ENCODE measurements at places on chromosomes 13 and 19.

- DNase-seq: no peak
Observed at GRCh38 chr13:113162783-113163685, 4.6 kb downstream of the PROZ start.

DNA sequence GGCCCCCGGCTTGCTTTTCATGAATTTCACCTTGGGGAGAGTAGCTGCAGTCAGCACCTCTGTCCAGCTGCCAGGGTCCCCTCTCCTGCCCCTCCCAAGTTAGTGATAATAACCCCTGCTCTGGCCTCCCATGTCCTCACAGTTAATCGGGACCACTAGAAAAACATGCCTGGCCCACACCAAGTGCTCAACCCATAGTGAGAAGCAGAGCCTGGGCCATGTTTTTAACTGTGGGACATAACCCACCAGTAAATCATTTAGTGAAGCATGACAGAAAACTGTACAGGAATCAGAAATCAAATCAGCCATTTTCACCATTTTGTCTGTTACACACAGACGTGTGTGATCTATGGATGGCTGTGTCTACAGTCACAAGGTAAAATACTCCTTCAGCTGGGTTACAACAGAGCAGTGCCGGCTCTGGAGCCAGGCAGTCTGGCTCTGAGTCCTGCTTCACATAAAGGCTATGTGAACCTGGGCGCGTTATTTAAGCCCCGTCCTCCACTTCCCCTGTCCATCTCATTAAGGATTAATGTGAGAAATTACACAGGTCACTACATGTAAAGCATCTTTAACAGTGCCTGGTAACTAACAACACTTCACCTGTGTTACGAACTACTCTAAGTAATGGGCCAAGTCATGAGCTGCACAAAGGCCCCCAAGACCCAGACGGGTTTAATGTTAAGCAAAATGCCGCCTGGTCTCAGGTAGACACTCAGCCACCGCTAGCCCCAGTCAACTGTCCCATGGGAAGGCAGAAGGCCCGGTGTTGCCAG lies 7.6 kb upstream of the ECH1 start:
- no peak for DNase-seq

DNA sequence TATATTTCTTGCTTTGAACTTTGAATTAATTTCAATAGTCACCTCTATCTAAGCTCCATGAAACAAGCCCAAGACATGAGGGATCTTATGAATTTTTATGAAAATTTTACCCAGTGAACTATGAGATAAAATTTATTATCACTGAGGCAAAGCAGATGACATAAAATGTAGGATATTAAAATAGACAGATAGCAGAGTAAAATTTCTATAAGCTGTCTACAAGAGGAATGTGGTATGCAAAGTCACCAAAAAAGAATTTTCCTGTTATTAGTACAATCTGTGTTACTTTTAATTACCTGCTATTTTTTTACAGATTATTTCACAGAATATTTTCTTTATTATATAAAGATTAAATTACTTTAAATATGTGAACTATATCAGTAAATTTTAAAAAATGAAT lies 2312.6 kb downstream of the PCDH9 start:
- no peak for DNase-seq

- DNase-seq: peak; percentile 2
Observed at GRCh38 chr13:46288570-46289259, 77.0 kb downstream of the LRRC63 start.

DNA sequence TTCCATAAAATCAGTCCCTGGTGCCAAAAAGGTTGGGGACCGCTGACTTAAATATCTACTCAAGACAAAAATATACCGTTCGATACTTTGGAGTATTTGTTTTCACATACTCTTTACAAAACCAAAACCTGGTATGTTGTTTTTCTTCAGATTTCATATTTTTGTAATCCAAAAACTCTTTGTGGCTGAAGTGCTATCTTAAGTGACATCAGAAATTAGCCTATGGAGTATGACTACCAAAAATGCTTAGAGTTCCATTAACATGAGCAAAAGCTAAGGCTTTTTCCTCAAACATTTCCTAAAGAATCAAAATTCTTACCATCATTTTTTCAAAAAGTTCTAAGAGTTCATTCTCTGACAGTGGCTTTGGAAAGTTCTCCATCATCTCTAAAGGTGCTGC lies 52.0 kb downstream of the DIAPH3 start:
- no peak for DNase-seq

DNA sequence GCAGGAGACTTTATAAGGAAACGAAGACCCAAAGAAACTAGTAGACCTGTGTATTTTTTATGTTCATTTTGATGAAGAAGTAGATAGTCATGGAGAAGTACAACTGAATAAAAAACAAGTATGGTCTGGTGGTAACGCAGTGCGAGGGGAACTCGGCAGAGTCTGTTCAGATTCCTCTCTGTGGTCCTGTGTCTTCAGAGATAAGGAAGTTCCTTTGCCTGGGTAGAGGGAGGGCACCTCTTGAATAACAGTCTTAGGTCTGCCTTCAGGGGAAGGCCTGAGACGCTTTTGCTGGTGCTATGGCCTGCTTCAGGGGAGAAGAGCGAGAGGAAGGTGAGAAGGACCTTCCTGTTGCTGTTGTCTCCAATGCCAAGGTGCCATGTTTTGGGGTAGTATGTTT lies 25.9 kb upstream of the SLC46A3 start:
- DNase-seq: no peak

- DNase-seq: no peak
Observed at GRCh38 chr13:45276913-45277312, 64.1 kb downstream of the TPT1 start.

- no peak for DNase-seq
Observed at GRCh38 chr13:99298056-99298455, 9.1 kb downstream of the GPR183 start.

DNA sequence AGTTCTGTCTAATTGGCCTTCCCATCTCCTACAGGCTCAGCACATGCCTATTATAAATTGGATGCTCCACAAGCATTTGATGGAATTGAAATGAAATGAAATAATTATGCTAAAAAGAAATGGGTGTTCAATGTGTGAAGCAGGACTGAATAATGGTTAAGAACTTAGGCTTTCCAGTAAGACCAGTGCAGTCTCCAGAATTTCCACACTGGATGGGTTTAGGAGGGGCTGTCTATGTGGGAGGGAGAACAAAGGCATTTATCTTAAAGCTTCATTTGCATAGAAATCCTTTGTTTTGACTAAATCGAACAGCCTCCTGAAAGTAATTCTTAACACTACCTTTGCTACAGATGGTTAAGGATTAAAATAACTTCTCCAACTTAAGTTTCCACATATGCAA lies 47.9 kb upstream of the KL start:
- DNase-seq: no peak

GRCh38 chr13:57346786-57347185 lies 179.8 kb downstream of the PRR20E start:
- no peak for DNase-seq

- no peak for DNase-seq
Observed at GRCh38 chr13:102877303-102877702, 31.5 kb downstream of the ERCC5 start.

DNA sequence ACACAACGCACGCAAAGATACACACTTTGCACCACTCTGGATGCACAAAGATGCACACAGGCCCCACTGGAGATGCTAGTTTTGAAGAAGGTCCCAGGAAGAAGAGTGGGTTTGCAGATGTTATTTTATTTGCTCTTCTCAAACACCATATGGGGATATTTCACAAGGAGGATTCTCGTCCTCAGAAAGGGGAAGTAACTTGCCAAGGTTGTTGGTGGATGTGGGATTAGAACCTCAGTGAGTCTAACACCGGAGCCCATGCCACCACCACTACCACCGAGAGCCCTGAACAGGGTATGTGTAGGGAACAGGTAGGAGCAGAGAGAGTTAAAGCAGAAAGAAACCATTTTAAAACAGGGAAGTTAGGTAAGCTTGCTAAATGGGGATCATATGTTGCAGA lies 9.6 kb upstream of the CEACAM6 start:
- no peak for DNase-seq

DNA sequence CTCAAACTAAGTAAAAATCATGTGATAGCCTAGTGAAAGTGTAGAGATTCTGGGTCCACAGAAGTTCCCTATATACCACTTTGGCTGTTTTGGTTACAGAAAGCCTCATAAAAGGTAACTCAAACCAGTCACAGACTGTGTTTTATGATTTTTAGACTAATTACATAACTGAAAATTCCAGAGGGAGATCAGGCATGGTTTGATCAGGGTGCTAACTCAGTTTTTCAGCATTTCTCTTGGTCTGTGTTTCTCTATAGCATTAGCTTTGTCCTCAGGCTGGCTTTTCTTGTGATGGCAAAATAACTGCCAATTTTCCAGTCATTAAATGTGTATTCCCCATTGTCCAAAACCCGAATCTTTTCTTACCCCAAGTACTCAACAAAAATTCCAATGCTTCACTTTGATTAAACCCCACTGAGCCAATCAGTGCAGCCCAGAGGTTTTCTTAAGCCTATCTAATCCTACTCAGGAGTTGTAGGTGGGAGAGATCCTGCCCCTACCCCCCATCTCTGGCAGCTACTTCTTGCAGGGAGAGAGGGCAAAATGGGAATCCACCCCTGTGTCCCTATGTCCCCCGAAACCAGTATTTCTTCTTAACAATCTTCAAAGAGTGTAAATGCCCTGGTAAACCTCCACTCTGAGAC lies 8.6 kb upstream of the FXYD3 start:
- no peak for DNase-seq

DNA sequence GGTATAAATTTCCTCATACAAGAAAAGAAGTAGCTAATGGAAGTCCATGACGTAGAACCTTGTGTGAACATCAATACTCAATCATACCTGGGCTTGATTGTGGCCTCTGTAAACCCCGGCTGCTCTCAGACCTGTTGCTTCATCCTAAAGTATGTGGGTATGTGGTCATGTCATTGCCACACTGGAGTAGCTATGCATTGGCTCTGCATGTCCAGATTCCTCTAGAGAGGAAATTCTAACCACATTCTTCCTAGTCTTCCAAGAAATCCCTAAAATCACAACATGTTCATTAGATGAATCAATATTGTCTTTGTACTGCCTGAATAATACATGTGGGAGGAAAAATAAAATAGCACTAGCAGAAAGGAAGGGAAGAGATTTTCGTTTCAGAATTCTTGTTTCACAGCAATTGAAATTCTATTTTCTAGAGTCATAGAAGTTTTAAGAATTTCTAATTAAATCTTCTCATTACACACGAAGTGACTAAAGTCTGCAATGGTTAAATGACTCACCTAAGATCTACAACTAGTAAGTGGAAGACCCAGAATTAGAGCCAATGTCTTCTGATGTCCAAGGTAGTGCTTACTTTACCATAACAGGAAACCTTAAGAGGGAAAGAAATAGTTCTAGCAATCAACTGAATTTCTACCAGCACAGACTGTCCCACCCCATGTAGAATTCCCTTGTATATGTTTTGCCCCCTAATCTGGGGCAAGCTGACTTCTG lies 28.0 kb downstream of the RXFP2 start:
- no peak for DNase-seq

DNA sequence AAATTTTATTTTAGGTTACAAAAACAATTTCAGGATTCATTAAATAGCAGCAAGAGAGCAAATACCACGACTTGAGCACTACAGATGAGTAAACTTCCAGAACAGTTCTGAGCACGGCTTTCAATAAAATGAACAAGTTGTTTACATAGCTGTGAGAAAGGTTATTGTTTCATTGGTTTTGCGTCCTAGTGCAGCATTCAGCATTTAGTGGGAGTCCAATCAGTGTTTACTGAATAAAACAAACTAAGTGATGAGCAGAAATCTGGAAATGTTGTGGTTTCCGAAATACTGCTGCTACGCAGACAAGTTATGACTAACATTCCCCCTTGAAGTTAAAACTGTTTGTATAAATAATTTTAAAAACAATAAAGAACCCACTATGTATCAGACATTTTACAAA lies 251.5 kb upstream of the STARD13 start:
- no peak for DNase-seq

GRCh38 chr19:12139885-12140544 lies at the start of gene ZNF20:
ZNF20 (minus strand) TSS chr19:12140350; CDS start chr19:12140182, 168 bp downstream.
- peak; percentile 48 for DNase-seq

GRCh38 chr13:106628936-106629659 lies 61.2 kb upstream of the ARGLU1 start:
- no peak for DNase-seq

DNA sequence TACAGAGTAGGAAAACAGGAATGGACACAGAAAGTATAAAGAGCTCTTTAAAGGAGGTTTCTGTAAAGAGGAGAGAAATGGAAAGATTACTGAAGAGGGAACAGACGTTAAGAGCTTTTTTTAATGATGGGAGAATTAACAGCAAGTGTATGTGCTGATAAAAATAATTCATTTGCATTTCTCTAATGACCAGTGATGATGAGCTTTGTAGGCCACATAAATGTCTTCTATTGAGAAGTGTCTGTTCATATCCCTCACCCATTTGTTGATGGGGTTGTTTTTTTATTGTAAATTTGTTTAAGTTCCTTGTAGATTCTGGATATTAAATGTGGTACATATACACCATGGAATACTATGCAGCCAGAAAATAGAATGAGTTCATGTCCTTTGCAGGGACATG lies 40.0 kb downstream of the MYO16 start:
- no peak for DNase-seq

DNA sequence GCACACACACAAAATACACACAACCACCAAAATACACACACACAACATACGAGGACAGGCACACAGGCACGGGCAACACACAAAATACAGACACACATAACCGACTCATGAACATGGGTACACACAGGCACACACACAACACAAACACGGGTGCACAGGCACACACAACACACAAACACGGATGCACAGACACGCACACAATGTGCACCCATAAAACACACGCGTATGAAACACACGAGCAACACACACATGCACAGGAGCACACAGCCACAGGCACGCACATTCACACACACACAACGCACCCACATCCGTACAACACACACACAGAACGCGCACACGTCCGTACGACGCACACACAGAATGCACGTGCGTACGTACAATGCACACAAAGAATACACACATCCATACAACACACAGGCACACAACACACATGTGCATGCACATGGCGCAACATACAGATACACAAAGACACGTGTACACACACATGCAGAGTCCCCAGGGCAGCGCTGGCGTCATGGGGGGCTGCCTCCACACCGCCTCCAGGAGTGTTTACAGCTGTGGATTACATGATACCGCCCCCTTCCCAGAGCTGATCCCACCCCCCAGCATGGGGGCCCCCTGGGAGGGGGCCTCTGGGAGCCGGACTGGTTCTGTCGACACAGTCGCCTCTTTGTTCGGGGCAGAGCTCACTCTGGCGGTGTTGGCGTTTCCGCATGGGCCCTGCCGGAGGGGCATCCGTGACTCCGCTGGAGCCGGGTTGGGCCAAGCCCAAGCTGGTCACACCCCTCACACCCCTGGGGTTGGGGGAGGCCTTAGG lies 2.9 kb downstream of the SBNO2 start:
- no peak for DNase-seq

DNA sequence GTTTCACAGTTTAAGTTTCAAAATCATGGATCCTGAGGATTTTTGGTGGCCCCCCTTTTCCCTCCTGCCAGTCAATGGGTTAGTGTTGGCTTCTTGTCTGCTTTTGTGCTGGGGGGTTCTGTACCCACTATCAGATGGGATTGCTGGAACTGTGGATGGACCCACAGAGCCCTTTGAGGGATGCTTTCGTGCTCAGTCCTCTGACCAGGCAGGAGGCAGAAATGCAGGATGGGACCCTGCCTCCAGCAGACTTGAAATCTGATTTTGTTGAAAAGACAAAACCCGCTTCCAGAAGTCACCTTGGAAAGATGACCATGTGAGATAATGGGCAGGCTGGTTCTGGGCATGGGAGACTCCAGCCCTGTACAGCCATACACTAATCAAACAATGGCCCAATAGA lies 408.9 kb downstream of the ZNF536 start:
- DNase-seq: no peak

GRCh38 chr13:94481941-94482340 lies 2.5 kb upstream of the DCT start:
- no peak for DNase-seq
